ENCODE measurements at places on chromosomes 13 and 19. TPM values are rescaled to one million over a fixed set of nuclear protein-coding genes. Genes with fewer than 3 reads are reported as not detected.
A peak's percentile ranks its signal among the peaks of the same experiment; 100 is the strongest.

DNA sequence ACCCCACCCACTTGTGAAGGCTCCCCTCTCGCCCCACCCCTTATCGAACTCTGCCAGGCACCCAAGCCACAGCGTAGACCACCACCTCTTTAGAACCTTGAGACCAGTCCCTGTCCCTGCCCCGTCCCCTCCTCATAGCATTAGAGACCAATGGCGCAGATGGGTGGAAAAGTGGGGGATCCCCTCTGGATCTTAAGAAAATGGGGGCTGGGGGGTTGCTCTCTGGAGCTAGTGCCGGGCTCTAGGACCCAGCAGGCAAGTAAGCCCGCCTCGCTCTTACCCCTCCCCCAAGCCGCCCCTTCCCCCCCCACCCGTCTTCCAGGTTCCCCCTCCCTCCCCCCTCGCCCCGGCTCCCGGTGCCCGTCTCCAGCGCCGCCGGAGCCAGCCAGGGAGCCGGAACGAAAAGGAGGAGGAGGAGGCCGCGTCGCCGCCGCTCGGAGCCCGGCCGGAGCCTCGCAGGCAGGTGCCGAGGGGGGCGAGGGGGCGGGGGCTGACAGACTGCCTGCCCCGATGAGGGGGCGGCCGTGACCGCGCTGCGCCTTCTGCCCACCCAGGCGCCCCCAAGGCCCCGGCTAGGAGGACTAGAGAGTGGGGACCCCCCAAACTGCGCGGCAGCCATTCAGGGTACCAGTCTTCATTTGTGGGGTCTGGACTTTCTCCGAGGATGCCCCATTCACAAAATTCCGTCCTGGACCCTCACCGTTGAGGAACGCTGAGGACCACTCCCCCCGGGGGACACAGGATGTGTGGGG, at the start of gene SPRED3:
Gene SPRED3, plus strand, starts transcription at position 349 of the 752 bp plus-strand sequence. CDS start 1,606 bp downstream, outside the sequence.
- peak within 1 kb of the TSS; percentile 96 for H3K4me3 ChIP-seq
- H3K27ac ChIP-seq: peak within 1 kb of the TSS; percentile 95
- H3K27me3 ChIP-seq: peaks cover 24% of the 10 kb centered on the region
- peaks cover 3% of the 10 kb centered on the region for H3K36me3 ChIP-seq

- H3K4me3 ChIP-seq: no peak overlapping the region
- H3K27me3 ChIP-seq: no peaks in the 10 kb centered on the region
- no peaks in the 10 kb centered on the region for H3K4me1 ChIP-seq
- no peaks in the 10 kb centered on the region for H3K36me3 ChIP-seq
These were observed 4.4 kb downstream of the FFAR1 start for GRCh38 chr19:35352177-35352447.

DNA sequence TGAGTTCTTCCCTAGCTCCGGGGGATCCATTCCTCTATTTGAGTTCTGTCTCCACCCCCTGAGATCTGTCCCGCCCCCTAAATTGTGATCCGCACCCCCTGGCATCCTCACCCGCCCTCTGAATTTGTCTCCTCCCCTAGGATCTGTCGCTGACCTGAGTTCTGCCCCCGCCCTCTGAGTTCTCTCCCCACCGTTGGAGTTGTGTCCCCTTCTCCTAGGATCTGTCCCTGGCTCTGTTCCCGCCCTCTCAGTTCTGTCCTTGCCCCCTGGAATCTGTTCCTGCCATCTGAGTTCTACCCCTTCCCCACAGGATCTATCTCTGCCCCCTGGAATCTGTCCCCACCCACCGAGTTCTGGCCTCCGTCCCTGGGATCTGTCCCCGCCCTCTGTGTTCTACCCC, 1.0 kb upstream of the SLC17A7 start:
- peak overlapping the region; percentile 76 for H3K27ac ChIP-seq
- peaks cover 13% of the 10 kb centered on the region for H3K4me1 ChIP-seq
- H3K36me3 ChIP-seq: no peaks in the 10 kb centered on the region
- H3K27me3 ChIP-seq: peaks cover 46% of the 10 kb centered on the region
- DNase-seq: peak; percentile 86
- H3K4me3 ChIP-seq: peak overlapping the region; percentile 61

- peak; percentile 65 for DNase-seq
- H3K4me1 ChIP-seq: 0 out of 2 replicates have a peak, but pooled peaks cover 6% of the 10 kb centered on the region
- H3K36me3 ChIP-seq: no peaks in the 10 kb centered on the region
- H3K27me3 ChIP-seq: no peaks in the 10 kb centered on the region
- no peak overlapping the region for H3K4me3 ChIP-seq
These were observed 6.6 kb upstream of the GADD45B start for GRCh38 chr19:2469102-2469914.

Gene DACT3
- total RNA-seq: 2.6 TPM

Gene IGFL2
- total RNA-seq: not detected

All from GM23338 (cell line).